AG04449 (cell line): ENCODE measurements at places on chromosomes 5 and 9.

- DNase-seq, result peak; percentile 92
These were observed at the start of gene PHPT1 for GRCh38 chr9:136849038-136849959. TSS of gene PHPT1 (plus strand) at chr9:136849409. CDS start at chr9:136849431, 22 bp downstream.

- DNase-seq, result no peak
These were observed 168.6 kb downstream of the MACROH2A1 start for GRCh38 chr5:135230251-135230925.

GRCh38 chr5:97458851-97459250, 275.8 kb upstream of the RIOK2 start:
- DNase-seq, result no peak

DNA sequence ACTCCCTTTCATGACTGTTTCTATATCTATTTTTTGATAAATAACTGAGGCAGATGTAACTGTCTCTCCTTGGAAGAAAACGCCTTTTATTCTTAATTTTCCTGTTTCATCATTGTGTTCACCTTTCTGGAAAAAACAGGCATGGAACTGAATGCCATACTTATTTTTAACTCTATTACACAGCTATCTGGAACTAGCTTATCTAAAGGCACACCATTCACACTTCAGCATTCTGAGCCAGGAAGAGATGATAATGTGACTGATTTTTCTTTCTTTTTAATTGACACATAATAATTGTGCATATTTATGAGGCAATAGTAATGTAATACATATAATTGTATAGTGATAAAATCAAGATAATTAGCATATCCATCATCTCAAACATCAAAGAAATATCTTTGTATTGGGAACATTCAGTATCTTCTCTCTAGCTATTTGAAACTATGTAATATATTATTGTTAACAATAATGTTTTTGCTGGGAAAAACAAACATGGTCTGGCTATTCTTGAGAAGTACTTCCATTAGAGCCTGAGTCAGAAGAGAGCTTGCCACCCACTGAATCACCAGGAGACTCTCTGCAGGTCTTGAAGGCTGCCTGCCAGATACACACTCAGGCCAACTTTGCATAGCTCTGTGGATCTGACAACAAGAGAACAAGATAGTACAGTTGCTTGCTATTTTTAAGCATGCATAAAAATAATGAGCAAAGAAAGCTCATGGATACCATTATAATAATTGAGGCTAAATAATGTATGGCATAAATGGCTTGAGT, 501.0 kb upstream of the EDIL3 start:
- DNase-seq, result peak; percentile 47

GRCh38 chr5:64826541-64826940, 57.8 kb downstream of the CWC27 start:
- DNase-seq, result no peak

GRCh38 chr9:98896632-98897031, 47.1 kb upstream of the COL15A1 start:
- no peak for DNase-seq

- no peak for DNase-seq
These were observed 276.0 kb downstream of the TENT4A start for GRCh38 chr5:6989230-6989629.

DNA sequence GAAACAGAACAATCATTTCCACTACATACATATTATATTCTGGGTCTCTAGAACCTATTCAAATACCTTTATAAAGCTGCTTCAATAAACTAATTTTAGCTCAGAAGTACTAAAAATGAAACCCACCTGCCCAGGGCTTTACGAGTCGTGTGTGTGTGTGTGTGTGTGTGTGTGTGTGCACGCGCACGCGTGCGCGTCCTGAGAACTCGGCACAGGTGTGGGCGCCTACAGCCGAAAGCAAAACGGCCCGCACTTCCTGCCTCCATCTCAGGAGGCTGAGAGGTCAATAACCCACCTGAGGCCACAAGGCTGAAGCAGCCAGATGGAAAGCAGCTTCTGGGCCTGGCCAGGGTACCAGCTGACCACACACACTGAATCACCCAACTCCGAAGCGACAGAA, 3.0 kb downstream of the CLPTM1L start:
- no peak for DNase-seq

GRCh38 chr5:676699-677076, 16.5 kb downstream of the TPPP start:
- DNase-seq, result no peak

- DNase-seq, result no peak
These were observed 8.7 kb downstream of the JADE2 start for GRCh38 chr5:134534058-134534725.

DNA sequence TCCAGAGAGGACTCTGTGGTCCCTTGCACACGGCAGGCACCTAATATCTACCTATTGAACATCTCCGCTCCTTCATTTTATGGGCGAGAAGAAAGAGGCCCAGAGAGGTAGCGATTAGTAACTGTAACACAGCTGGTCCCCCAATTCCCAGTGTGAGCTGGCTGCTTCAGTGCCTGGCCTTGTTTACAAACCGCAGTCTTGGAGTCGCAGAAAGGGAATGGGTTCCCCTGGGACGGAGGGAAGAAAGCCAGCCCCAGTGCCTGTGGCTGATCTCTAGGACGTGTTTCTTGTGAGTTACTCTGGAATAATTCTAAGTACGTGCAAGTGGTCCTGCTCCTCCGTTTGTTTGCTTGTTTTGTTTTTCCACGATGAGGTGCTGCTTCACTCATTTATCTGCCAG, 52.0 kb downstream of the CFAP77 start:
- no peak for DNase-seq

DNA sequence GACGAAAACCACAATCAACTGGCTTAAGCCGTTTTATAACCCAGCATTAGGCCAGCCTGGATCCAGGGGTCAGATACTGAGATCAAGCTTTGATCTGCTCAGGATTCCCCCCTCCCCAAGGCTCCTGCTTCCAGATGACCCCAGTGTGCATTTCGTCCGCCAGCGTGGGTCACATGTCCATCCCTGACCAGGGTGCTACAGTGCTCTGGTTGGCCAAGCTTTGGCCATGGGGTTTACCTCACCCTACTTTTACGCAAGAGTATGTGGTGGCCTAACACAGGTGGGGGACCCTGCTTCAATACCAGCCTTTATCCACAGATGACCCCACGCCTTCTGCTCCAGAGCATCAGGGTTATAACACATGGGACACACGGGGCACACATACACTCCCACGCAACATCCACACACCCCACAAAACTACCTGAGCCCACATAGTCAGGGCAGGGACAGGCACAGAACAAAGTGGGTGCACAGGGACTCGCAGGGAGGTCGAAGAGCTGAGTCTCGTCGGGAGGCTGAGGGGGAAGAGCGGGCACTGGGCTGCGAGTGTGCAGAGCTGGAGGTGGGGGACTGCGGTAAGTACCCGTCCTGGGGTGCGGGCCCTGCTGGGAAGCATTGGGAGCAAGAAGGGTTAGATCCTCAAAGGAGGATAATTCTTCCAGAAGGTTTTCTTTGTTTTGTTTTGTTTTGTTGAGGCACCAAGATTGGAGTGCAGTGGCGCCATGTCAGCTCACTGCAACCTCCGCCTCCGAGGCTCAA, 5.0 kb upstream of the SQSTM1 start:
- DNase-seq, result no peak

GRCh38 chr9:89606624-89607311, 2.0 kb downstream of the GADD45G start:
- no peak for DNase-seq

DNA sequence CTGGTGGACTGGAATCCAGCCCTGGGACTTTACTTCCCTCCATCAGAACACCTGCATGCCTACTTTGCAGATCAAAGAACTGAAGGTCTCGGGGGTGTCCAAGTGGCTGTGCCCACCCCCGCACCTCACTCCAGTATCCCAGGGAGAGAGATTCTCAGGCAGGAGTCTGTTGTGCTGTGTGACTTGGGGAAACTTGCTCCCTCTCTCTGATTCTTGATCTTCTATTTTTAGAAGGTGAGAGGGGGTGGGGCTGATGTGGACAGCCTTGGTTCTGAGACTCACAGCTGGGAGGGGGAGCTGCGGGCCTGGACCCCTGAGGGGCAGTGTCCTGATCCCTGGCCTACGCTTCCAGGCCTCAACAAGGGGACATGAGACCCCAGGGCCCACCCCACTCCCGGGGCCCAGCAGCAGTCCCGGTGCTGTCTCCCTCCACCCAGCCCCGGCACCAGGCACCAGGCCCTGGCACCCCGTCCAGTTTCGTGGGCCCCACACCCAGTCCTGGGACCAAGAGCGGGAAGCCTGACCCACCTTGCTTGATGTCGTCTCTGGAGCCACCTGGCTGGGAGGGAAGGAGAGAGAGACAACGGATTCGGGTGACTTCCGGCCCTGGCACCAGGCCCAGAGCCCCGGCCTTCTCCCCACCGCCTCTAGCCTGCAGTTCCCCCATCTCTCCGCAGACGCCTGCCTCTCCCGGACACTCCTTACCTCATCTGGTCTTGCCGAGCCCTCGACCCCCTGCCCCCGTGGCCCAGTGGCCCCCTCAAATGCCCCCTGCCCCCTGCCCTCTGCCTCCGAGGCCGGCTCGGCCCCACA, 74.0 kb upstream of the SPTLC1 start:
- DNase-seq, result no peak

DNA sequence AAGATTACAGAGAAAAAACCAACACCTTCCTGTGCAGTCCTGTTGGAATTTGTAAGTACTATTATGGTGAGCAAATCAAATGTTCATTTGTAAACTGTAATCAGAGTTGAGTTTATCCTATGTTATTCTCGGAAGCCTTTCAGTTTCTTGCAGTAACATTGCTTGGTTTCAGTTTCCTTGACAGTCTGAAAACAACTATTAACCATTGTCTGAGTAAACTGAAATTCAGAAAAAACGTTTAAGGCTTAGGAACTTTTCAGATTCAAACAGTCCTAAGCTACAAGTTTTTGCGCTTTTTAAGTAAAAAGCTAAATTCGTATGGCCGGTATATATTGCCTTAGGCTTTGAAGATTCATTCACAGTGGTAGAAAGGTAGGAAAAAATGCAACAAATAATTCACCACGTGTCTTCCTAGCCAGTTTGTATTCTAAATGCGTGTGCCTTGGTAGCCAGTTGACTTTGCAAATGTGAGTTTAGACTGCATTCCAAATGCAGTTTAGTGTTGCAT, 2.5 kb downstream of the GPBP1 start:
- DNase-seq, result no peak

DNA sequence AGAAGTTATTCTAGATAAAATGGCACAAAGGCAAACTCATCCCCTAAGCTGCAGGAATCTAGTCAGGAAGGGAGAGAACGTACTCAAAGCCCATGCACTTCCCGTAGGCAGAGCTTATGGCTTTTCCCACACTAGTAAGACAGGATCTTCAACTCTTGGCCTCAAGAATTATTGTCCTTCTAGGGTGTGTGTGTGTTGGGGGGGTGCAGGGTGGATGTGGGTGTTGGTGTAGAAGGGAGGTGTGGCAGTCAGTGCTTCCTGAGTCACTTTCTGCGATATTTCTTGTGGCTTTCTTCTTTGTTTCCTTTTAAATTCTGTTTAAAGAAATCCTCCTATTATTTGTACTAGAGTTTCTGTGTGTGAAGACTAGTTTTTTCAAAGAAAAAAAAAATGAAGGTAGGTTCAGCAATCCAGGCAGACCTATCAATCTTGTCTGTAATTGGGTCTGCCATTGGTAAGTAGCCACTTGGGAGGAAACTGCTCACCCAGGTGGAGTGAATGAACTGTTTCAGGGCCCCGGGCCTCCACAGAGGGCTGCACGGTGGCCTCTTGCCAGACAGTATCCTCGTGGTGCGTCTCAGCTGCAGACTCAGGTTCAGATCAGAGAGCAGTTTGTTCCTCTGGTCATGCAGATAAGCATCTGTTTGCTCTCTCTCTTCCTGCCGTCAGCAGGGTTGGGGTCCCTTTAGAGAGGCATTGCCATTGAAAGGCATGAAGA, 131.9 kb downstream of the NPR3 start:
- no peak for DNase-seq

DNA sequence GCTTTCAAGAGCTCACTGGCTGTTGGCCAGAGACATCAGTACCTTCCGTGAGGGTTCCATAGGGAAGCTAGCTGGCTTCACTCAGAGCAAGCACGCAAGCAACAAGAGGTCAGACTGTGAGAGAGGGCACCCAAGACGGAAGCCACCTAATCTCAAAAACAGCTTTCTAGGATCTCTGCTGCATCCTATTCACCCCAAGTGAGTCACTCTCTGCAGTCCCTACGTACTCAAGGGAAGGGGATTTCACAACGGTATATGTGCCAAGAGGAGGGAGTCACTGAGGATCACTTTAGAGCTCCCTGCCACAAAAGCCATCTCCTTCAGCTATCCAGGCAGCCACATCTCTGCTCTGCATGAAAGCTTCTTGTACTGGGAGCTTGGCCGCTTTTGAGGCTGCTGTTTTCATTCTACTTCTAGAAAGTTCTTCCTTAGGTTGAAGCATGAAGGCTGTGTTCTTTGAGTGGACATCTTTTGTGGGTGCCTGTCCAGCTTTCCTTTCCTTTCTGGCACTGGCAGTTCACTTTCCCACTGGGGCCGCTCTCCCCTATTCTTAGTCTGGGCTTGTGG, 249.5 kb downstream of the MAN2A1 start:
- DNase-seq, result no peak

- peak; percentile 10 for DNase-seq
These were observed 62.6 kb downstream of the PUM3 start for GRCh38 chr9:2781336-2781735.

DNA sequence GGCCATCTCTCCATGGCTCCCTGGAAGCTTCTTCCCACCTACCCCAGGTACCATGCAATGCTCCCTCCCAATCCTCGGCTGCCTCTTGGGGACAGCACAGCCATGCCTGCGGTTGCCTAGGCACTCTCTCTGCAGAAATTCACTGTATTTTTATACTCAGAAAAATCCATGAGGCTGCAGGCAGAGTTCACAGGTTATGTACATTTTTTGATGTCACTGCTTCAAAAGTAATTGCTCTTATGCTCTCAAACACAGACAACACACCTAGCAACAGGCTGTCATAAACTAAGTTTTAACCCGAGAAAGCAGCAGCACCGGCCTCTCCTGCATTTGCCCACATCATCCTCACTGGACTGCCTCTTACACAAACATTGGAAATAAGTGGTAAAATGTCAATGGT, 102.4 kb downstream of the AK8 start:
- no peak for DNase-seq

DNA sequence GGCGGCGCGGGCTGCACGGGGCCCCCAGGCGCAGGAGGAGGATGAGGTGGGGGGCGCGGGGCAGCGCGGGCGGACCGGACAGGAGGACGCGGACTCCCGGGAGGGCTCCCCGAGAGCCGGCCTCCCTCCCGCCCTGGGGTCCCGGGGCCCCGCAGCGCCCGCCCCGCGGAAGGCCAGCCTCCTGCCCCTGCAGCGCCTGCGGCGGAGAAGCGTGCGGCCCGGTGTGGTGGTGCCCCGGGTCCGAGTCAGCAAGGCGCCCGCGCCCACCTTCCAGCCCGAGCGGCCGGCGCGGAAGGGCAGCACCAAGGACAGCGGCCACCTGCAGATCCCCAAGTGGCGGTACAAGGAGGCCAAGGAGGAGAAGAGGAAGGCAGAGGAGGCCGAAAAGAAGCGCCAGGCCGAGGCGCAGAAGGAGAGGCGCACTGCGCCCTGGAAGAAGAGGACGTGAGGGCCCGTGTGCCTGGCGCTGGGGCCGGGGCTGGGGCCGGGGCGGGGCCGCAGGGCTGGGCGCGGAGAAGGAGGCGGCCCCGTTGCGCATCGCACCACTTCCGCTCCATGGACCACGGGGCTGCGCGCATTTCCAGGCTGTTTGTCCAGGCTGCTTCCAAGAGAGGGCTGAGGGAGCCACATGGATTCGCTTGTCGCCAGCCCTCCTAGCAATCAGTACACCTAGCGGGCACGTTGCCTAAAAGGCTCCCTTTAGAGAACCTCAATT, 86.0 kb downstream of the ANKRD33B start:
- DNase-seq, result no peak
